Muscle of back (tissue), 13 donors: ENCODE measurements at places on chromosomes 1 and 21. TPM values are rescaled to one million over a fixed set of nuclear protein-coding genes. Genes with fewer than 3 reads are reported as not detected.

GRCh38 chr1:13764588-13765332 is 64.8 kb downstream of the PRDM2 start:
- no peak for DNase-seq

GRCh38 chr21:38621132-38621531 is 122.9 kb upstream of the ERG start:
- no peak for DNase-seq

GRCh38 chr1:158716335-158716734 is 4.2 kb downstream of the OR6K3 start:
- no peak for DNase-seq

DNA sequence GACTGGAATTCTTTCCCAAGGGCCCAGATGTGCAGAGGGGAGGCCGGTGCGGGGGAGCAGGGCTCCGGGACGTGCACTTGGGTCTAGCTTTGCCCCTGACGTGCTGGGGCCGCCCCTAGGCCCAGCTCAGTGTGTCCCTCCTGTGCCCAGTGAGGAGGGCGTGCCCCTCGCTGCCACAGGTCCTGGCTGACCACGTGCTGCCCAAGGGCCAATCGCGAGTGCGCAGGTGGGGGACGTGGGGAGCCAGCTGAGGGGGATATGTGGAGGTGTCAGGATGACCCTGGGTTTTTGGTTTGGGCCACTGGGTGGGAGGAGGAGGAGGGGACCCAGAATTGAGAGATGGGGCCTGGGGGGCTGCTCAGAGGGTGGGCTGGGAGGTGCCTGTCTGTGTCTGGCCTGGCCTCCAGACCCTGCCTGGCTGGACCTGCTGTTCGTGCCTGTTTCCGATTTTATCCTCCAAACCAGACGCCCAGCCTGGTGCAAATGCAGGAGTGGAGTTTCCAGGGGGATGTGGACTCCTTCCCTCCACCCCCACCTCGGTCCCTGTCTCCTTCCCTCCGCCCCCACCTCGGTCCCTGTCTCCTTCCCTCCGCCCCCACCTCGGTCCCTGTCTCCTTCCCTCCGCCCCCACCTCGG is 6.1 kb upstream of the RNF223 start:
- peak; percentile 54 for DNase-seq

GRCh38 chr1:82420584-82420983 is 619.9 kb downstream of the ADGRL2 start:
- no peak for DNase-seq

GRCh38 chr1:118985640-118986554 is 2.2 kb downstream of the TBX15 start:
- DNase-seq = no peak

DNA sequence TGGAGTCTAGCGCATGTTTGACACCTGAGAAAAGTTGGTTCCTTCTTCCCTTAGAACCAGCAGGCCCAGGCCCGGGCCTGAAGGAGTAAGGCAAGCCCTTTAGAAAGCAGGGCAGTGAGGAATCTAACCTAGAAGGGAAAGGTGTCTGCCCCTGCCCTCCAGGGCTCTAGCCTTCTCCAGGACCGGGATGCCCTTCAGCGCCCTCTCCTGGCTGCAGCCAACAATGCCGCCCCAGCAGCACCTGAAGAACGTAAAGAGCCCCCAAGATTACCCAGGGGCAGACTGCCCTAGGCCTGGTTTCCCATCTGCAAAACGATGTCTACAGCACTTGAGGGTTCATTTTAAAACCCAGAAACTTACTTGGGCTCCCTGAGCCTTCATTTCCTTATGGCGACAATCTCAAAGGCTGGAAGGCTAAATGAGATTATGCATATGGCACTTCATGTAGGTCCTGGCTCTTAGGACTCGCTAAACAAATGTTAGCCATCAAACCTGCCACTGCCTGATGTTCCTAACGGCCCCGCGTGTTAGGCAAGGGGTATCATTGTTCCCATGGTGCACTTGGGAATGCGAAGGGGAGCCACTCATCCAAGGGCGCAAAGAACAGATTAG is 106.7 kb upstream of the KLHDC7A start:
- no peak for DNase-seq

- peak; percentile 61 for DNase-seq
These were observed 613.3 kb downstream of the PLPP3 start for GRCh38 chr1:55965981-55966461.

DNA sequence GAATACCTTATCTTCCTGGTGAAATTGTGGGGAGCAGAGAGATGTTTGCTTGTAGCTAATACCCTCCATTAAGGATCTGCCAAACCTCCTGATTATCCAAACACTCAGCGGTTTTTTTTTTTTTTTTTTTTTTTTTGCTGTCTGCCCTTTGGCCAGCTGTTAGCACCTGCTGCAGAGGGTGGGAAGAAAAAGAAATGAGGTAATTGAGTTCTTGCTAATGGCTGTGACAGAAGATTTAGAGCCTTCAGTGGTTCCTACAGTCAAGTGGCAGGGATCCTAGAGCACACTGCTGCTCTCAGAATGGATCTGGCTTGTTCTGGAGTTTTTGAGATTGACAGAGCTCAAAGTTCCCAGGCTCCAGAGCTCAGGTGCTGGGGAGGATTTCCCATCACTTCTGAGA is 342.5 kb downstream of the DISC1 start:
- DNase-seq = no peak

DNA sequence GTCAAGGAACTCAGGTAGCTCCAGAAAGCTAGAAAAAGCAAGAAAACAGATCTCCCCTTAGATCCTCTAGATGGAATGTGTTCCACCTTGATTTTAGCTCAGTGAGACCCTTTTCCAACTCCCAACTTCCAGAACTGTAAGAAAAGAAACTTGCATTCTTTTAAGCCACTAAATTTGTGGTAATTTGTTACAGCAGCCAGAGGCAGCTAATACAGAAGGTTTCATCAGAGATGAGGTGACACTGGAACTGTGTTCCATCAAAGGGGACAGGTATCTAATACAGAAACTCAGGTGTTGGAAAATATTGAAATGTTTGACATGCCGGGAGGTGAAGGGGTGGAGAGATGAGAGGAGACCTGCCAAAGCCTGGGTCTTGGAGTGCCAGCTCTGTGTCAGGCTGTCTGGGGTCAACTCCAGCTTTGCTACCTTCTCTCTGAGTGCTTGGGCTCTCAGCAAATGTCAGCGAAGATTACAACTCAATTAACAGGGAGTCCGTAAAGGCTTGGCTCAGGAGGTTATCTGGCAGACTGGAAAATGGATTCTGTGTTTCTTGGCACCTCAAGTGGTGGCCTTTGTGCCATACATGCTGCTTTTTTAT is 71.3 kb downstream of the PLPP3 start:
- DNase-seq = no peak

DNA sequence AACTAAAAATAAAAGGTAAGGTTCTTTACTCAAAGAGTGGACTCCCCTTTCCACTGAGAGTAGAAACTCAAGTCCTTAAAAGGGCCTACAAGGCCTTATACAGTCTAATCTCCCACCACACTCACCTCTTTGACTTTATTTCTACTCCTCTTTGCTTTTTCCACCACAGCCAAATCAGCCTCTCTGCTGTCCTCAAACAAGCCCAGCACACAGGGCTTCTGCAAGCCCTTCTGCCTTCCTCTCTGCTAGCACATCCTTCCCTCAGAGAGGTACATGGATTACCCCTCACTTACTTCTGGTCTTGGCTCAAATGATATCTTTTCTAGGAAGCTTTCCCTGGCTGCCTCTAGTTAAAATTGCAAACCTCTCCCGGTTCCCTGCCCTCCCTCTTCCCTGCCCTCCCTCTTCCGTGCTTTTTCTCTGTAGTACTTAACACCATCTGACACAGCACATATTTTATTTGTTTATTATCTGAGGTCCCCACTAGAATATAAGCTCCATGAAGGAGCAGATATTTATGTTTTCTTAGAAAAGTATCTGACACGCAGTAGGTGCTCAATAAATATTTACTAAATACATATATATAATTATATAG is 1.7 kb downstream of the LYST start:
- no peak for DNase-seq

DNA sequence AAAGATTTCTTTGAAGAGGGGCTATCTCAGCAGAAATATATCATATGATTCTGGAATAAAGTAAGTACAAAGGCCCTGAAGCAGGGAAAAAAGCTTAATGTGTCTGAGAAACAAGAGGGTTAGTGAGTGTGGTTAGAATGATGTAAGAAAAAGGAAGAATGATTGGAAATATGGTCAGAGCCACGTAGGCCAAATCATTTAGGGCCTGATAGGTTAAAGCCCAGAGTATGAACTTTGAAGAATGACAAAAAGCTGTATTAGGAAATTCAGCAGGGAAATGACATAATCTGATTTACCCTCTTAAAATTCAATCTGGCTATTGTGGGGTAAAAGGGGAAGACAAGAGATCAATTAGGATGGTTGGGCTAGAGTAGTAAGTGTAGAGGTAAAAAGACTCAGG is 69.0 kb upstream of the MUTYH start:
- DNase-seq = no peak

DNA sequence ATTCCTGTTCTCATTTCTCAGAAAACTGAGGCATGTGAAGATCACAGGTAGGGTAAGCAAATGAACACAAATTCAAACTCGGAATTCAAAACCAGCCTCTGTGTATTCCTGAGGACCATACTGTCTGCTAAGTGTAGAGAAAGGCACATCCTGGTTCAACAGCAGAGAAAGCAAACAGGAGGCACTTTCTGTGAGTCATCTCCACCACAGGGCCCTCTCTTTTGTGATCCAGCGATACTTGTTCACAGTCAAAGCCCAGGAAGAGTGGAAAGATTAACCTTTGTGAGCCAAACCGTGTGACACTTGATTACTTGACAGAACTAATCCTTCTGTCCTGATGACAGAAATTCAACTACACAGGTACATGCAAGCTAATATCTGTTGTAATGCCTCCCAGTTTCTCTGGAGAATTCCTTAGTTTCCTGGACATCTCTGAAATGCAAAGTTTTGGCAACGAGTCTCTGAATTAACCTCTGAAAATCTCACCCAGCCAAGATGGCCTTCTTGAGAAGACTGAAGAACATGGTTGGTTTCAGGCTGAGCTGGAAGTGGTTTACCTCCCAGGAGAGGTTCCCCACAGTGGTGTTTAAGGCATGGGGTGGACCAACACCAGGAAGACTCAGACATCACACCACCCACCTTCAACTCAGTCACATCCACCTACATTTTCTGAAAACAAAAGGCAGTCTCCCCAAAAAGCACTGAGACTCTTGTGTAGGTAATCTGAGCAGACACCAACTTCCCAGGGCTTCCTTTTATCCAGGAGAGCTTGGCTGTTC is 98.2 kb upstream of the ERG start:
- DNase-seq = no peak

DNA sequence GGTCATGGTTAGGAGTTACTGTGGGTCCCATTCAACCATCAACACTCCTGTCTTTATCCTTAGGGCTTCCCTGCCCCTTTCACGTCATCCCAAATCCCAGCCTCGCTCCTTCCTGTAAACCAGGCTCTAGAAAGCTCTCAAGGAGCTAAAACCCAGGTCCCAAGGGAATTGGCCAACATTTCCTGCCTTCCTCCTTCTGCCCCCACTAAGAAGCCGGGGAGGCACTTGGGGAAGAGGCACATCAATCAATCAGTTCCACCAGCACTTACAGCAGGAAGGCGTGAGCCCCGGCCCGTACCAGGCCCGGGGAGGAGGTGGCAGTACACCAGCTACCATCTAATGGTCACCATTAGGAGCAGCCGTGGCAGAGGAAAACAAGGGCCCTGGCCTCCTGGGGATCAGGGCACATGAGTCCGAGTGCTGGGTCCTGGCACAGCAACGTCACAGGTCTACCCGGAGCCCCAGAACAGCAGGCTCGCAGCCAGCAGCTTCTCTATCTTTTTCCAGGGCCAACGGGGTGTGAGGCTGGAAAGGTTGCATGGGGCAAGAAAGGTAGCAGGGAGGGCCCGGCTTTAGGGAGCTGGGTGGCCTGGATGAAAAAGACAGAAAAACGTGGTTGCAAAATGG is 108.6 kb downstream of the CASZ1 start:
- DNase-seq = no peak

GRCh38 chr1:63368131-63368530 is 704 bp downstream of the ALG6 start:
- no peak for DNase-seq

DNA sequence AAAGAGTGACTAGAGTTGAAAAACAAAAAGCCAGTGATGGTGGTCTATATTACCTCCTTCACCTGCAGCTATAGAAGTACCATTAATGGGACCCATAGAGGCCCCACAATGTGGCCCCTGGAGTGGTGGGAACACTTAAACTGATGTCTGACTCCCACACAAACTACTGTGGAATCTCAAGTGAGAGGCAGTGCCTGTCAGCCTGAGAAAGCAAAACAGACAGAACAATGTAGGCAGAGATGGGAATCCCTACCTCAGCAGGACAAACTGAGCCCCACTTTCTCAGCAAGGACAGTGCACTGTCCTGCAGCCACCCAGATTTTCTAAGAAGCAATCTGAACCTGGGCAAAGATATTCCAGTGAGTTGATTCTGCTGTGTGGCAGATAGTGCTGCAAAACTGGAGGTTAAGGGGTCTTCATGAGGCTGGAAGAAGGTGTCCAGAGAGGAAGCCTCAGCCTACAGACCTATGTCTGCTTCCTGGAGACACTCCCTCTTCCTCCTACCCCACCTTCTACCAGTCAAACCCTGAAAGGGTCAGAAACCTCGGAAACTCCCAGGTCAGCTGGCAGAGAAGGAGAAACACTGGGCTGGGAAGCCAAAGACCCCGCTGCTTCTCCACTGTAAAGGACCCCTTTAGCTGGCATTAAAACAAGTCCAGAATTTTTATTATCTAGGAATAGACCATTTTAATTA is 228.7 kb downstream of the C1orf94 start:
- no peak for DNase-seq

GRCh38 chr1:169288011-169288414 is 79.6 kb downstream of the NME7 start:
- no peak for DNase-seq

DNA sequence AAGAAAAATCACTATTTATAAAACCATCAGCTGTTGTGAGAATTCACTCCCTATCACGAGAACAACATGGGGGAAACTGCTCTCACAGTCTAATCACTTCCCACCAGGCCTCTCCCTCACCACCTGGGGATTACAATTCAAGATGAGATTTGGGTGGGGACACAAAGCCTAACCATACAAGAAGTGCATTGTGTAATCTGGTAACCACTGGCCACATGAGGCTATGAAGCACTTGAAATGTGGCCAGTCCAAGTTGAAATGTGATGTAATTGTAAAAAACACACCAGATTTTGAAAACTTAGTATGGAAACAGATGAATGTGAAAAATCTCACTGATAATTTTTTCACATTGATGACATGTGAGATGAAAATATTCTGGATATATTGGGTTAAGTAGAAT is 293.8 kb downstream of the TTLL7 start:
- no peak for DNase-seq

GRCh38 chr1:222390181-222390580 is 157.7 kb downstream of the HHIPL2 start:
- DNase-seq = no peak

GRCh38 chr1:215156232-215156631 is 73.7 kb downstream of the KCNK2 start:
- DNase-seq = peak; percentile 27

GRCh38 chr1:60797351-60797750 is 285.0 kb upstream of the NFIA start:
- peak; percentile 80 for DNase-seq

- no peak for DNase-seq
These were observed 13.8 kb upstream of the SYDE2 start for GRCh38 chr1:85214654-85215053.

Gene SLC41A1
- polyA plus RNA-seq = 30.7 TPM

Gene TSPAN2
- polyA plus RNA-seq = 23.7 TPM

Gene CFHR3
- polyA plus RNA-seq = 2.1 TPM

Gene PTPRC
- 4.8 TPM for polyA plus RNA-seq

Gene OXCT2
- polyA plus RNA-seq = not detected

Gene GABPA
- polyA plus RNA-seq = 27.4 TPM

Gene CELA3A
- polyA plus RNA-seq = 0.57 TPM

Gene DEGS1
- polyA plus RNA-seq = 50.6 TPM

Gene GUCA2A
- polyA plus RNA-seq = not detected
